ENCODE measurements at places on chromosomes 5 and 9. TPM values are rescaled to one million over a fixed set of nuclear protein-coding genes. Genes with fewer than 3 reads are reported as not detected.

The IFNB1 gene
- total RNA-seq, result not detected

The EEIG1 gene
- 5.4 TPM for total RNA-seq

The MYORG gene
- 1.7 TPM for total RNA-seq

The SLC2A6 gene
- total RNA-seq, result 23.7 TPM
